ENCODE measurements at places on chromosomes 6 and 20.

- no peak for DNase-seq
Observed at GRCh38 chr6:155235087-155235486, 28.7 kb upstream of the CLDN20 start.

DNA sequence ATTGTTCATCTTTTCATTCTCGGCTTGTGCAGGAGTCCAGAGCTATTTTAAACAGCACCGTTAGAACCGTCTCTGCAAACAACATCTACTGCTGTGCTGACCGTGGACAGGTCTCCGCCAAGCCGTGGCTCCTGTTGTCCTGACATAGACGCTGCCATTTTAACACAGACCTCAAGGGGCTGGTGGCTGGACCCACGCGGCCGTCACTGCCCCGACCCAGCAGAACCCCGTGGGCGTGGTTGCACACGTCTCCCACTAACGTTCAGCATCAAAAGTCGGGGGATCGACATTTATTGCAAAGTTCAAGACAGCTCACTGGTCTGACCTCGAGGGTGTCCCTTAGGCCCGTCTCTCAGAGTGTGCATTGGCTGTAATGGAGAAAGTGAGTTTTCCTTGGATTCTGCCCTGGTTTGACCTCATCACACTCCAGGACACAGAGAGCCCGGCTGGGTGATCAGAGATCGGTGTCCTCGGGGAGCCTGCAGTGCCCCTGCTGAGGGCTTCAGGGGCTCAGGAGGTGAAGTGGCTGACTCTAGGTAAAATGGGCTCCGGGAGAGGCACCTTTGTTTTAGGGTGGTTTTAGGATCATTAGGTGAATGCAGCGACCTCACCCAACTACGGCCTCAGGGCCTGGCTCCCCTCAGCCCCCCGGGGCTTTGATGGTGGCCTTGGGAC is 363.2 kb downstream of the THBS2 start:
- DNase-seq, result no peak

GRCh38 chr20:36153736-36154699 is 522 bp upstream of the EPB41L1 start:
- DNase-seq, result no peak

GRCh38 chr20:62575976-62576722 is 66.2 kb upstream of the SLCO4A1 start:
- no peak for DNase-seq

DNA sequence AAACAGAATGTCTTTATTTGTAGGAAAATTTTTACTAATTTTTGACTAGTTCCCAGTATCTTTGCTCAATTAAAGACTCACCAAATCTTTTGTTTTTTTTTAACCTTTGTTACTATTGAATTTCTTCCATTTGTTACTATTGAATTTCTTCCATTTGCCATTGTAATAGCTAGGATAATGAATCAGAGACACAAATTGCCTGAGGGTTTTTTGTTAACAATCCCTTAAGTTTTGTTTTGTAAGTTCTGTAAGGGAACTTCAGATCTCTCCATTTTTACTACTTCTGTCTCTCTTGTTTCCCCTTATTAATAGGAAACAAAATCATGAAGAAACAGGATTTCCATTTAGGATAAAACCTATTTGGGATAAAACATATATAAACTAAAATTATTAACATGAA is 104.3 kb downstream of the MAP3K4 start:
- DNase-seq, result no peak

- no peak for DNase-seq
Observed at GRCh38 chr6:113651120-113651519, 206.0 kb upstream of the MARCKS start.

- no peak for DNase-seq
Observed at GRCh38 chr6:47473791-47474346, 3.7 kb upstream of the CD2AP start.

- DNase-seq, result no peak
Observed at GRCh38 chr20:3539311-3540107, 68.7 kb downstream of the ATRN start.

DNA sequence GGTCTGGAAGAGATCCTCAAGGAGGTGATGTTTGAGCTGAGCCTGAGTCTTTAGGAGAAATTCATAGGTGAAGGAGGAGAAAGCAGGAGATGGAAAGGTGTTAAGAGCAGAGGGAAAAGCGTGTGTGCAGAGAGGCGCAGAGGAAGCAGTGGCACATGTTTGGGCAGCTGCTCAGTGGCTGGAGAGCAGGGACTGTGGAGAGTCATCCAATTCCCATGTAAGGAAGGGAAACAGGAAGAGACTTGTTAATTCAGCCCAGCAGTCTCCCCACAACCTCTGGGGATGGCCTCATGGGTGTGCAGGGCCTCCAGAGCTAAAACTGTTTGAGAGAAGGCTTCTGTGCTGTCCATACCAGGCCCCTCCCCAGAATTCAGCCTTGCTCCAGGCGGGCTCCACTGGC is 16.2 kb downstream of the AAR2 start:
- DNase-seq, result no peak

GRCh38 chr6:84280639-84281038 is 53.2 kb upstream of the CEP162 start:
- no peak for DNase-seq

- DNase-seq, result no peak
Observed at GRCh38 chr6:80203283-80203682, 96.8 kb downstream of the BCKDHB start.
